Activated CD4-positive, alpha-beta T cell treated with anti-CD3 and anti-CD28 coated beads for 1 hour (primary cell): ENCODE measurements at places on chromosomes 3 and 15.

DNA sequence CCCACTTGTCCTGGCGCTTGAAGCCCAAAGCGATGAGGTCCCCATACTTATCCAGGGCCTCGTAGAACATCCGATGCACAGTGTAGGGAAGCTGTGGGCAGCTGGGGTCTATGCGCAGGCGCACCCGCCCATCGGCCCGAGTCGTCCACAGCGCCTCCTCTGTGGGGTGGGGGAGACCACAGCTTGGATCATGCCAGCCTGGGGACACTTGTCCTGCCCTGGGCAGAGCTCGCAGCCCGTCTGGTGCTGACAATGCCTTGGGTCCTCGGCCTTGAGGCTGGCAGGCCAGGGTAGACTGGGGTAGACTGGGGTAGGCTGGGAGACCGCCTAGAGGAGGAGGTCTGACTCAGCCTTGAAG, 39.8 kb downstream of the ACSBG1 start:
- DNase-seq = no peak

- DNase-seq = no peak
These were observed 365 bp upstream of the GTF2A2 start for GRCh38 chr15:59657635-59658125.

- no peak for DNase-seq
These were observed 36.6 kb upstream of the IQCF6 start for GRCh38 chr3:51815614-51816013.

DNA sequence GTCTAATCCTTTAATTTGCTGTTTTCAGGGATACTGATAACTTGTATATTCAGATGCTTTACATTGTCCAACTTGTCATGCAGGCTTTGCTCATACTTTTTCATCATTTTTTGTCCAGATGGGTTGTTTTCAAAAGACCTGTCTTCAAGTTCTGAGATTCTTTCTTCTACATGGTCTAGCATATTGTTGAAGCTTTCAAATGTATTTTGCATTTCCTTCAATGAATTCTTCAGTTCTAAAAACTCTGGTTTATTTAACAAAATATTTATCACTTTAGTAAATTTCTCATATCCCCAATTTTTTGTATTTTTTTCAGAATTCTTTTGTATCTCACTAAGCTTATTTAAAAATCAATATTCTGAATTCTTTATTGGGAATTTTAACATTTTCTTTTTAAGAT, 388.3 kb upstream of the IL12A start:
- no peak for DNase-seq

GRCh38 chr3:11059090-11059798, 66.7 kb downstream of the SLC6A1 start:
- no peak for DNase-seq

- no peak for DNase-seq
These were observed 56.9 kb downstream of the CACNA1D start for GRCh38 chr3:53551324-53551723.
